ENCODE measurements at places on chromosomes 16 and 17.

DNA sequence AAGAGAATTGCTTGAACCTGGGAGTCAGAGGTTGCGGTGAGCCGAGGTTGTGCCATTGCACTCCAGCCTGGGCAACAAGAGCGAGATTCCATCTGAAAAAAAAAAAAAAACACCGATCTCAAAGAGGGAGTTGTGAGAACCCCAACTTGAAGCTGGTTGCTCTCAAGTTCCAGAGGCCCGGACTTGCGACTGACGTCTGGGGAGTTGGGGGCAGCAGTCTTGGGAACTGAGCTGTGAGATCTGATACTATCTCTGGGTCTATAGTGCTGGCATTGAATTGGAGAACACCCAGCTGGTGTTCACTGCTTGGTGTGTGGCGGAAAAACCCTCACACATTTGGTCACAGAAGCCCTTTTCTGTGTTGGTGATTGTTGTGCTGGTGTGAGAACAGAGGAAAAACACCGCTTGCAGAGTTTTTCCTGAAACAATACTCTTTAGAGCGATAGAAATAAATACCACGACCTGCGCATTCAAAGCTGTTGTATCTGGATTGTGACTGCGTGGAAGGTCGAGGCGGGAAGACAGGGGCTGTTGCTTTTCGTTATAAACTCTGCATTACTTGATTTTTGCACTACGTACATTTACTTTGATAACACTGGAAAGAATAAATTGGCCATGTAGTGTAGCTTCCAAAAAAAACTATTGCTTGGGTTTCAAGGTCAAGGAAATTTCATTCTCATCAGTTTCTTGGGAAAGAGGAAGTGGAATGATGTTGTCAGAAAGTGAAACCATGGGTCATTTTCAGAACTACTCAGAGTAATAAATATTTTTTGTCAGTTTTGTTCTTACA lies 8.8 kb downstream of the SCIMP start:
- H3K36me3 ChIP-seq = peaks cover 73% of the 10 kb centered on the region
- H3K27ac ChIP-seq = peak overlapping the region; percentile 99
- ATAC-seq = peak; percentile 74
- H3K4me3 ChIP-seq = peak overlapping the region; percentile 82
- H3K4me1 ChIP-seq = peaks cover 98% of the 10 kb centered on the region

DNA sequence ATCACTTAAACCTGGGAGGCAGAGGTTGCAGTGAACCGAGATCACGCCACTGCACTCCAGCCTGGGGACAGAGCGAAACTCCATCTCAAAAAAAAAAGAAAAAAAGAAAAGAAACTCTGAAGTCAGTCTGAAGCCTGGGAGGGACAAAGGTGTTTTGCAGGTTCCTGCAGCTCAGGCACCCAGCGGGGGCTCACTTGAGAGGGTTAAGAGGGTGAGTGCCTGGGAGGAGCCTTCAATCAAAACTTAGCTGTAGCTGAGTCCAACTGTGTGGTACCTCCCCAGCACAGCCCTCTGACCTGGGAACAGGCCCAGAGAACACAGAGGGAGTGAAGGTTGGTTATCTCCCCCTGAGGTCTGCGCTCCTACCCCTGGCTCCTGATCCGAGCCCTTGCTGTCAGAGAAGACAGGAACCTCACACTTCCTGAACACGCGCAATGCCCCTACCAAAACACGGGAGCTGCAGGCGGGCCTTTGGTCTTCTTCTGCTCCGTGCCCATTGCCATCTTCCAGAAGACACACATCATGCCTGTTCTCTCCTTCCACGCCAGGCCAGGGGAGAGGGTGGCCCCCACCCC lies 20.4 kb upstream of the ZC3H18 start:
- ATAC-seq = peak; percentile 21
- H3K4me1 ChIP-seq = peaks cover 21% of the 10 kb centered on the region
- no peak overlapping the region for H3K4me3 ChIP-seq
- peaks cover 24% of the 10 kb centered on the region for H3K27me3 ChIP-seq
- H3K27ac ChIP-seq = no peak overlapping the region
- H3K36me3 ChIP-seq = no peaks in the 10 kb centered on the region

DNA sequence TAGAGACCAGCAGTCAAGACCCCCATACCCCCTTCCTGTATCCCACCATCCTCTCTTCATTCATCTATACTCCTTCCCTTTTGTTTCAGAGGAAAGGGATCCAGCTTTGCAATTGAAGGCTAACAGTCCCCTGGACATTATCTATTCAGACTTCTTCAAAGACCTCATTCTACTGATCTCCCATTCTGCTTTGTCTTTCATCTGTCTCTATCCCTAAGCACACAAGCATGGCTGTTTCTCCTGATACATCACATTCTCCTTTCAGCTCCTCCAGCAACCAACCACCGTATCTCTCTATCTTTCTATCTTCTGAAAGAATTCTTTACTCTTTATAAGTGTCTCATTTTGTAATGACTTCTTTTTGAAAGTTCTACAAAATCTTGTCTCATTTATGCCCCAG lies 9.7 kb upstream of the ARHGAP17 start:
- no peak overlapping the region for H3K4me3 ChIP-seq
- peaks cover 24% of the 10 kb centered on the region for H3K4me1 ChIP-seq
- no peaks in the 10 kb centered on the region for H3K36me3 ChIP-seq

DNA sequence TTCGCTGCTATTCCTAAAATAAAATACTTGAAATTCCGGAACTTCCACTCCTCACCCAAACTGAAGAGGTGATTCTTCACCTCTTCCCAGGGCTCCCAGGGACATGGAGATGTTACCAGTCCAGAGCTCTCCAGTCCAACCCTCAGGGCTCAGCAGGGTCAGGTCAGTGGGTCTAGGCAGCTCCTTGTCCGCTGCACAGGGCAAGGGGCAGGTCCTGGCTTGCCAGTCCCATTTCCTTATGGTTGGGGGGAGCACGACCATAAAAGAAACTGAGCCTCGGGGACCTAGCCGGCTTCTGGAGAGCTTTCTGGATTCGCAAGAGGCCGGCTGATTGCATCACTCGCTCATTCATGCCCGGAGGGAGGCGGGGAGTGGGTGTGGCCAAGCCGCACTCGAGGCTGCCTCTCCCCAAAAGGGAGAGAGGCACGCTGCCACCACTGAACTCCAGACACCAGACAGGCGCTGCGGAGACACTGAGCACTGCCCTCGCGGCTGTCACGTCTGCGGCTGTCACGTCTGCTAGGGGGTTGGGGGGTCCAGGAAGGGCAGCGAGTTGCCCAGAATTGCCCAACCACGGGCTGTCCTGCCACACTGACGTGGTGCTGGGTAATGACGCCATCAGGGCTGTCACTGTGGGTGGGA lies 15.8 kb downstream of the SLC7A5 start:
- peaks cover 61% of the 10 kb centered on the region for H3K4me1 ChIP-seq
- H3K27me3 ChIP-seq = no peaks in the 10 kb centered on the region
- ATAC-seq = peak; percentile 77
- H3K27ac ChIP-seq = peak overlapping the region; percentile 92
- peaks cover 34% of the 10 kb centered on the region for H3K36me3 ChIP-seq

DNA sequence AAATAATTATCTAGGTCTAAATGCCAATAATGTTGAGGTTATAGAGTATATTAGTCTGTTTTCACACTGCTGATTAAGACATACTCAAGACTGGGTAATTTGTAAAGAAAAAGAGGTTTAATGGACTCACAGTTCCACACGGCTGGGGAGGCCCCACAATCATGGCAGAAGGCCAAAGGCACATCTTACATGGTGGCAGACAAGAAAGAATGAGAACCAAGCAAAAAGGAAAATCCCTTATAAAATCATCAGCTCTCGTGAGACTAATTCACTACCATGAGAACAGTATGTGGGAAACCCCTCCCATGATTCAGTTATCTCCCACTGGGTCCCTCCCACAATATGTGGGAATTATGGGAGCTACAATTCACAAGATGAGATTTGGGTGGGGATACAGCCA lies 2.9 kb upstream of the KATNB1 start:
- no peak overlapping the region for H3K27ac ChIP-seq
- H3K36me3 ChIP-seq = peaks cover 10% of the 10 kb centered on the region
- no peak overlapping the region for H3K4me3 ChIP-seq

- peaks cover 17% of the 10 kb centered on the region for H3K27me3 ChIP-seq
- H3K4me3 ChIP-seq = no peak overlapping the region
- H3K36me3 ChIP-seq = no peaks in the 10 kb centered on the region
- no peak overlapping the region for H3K27ac ChIP-seq
- H3K4me1 ChIP-seq = peaks cover 40% of the 10 kb centered on the region
Observed at GRCh38 chr16:66476328-66477027, 49.4 kb downstream of the BEAN1 start.

- peaks cover 9% of the 10 kb centered on the region for H3K36me3 ChIP-seq
- H3K4me3 ChIP-seq = no peak overlapping the region
- no peaks in the 10 kb centered on the region for H3K27me3 ChIP-seq
- no peak for ATAC-seq
- no peak overlapping the region for H3K27ac ChIP-seq
- H3K4me1 ChIP-seq = peaks cover 22% of the 10 kb centered on the region
Observed at GRCh38 chr16:27195076-27195741, 8.1 kb upstream of the KDM8 start.

DNA sequence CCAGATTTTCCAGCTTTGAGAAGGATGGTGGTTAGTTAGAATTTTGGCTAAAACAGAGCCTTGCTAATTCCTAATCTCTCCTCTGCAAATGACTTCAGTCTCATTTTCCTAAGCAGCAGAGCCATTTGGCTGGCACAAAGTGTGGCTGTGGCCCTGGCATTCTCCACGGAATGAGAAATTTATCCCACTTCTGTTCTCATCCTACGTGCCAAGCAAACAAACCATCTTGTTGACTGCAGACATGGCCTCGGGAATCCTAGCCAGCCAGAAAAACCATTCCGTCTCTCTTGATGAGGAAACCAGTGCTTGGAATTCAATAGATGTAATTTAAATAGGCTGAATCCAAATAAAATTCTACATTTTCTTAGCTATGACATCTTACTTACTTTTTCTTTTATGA lies 34.1 kb upstream of the ELAC2 start:
- H3K36me3 ChIP-seq = no peaks in the 10 kb centered on the region
- H3K27ac ChIP-seq = no peak overlapping the region
- H3K4me3 ChIP-seq = no peak overlapping the region
- no peak for ATAC-seq

GRCh38 chr16:77850636-77851333 lies 62.4 kb downstream of the VAT1L start:
- H3K36me3 ChIP-seq = no peaks in the 10 kb centered on the region
- no peak overlapping the region for H3K27ac ChIP-seq
- H3K4me3 ChIP-seq = no peak overlapping the region
- no peak for ATAC-seq

GRCh38 chr16:79093554-79093967 lies 507.0 kb downstream of the MAF start:
- peaks cover 50% of the 10 kb centered on the region for H3K4me1 ChIP-seq
- H3K4me3 ChIP-seq = no peak overlapping the region
- peak; percentile 77 for ATAC-seq
- H3K27ac ChIP-seq = no peak overlapping the region

DNA sequence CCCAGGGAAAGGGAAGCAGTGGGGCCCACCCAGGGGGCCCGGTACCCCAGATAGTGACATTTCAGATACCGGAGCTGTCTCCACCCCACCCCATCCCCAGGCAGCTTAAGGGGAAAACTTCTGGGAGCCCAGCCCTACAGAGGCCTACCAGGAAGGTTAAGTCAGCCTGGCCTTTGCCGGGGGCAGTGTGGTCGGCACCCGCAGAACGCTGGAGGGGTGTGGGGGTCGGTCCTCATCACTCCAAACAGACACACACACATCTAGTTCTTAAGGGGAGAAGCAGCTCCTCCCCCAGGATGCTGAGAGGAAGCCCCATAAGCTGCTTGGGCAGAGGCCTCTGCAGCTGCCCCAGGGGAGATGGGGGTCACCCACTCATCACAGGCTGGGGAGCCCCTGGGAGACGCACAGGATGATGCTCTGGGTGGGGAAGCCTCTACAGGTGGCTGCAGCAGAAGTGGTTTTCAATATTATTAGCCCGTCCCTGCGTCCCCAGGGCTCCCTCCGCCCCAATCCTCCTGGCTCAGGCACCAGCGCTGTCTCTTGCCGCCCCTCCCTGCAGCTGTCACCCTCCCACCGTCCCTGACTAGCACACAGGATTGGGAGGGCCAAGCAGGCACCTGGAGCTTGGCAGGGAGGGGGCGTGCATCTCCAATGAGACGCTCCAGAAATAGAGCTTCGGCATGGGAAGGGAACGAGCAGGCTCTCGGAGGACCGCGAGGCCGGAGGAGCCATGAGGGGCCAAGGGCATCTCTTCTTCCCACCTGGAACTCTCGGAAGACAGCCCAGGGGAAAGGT lies 1.4 kb upstream of the ABR start:
- H3K4me1 ChIP-seq = peaks cover 52% of the 10 kb centered on the region
- peaks cover 9% of the 10 kb centered on the region for H3K27me3 ChIP-seq
- peak overlapping the region; percentile 66 for H3K27ac ChIP-seq
- peak; percentile 93 for ATAC-seq

DNA sequence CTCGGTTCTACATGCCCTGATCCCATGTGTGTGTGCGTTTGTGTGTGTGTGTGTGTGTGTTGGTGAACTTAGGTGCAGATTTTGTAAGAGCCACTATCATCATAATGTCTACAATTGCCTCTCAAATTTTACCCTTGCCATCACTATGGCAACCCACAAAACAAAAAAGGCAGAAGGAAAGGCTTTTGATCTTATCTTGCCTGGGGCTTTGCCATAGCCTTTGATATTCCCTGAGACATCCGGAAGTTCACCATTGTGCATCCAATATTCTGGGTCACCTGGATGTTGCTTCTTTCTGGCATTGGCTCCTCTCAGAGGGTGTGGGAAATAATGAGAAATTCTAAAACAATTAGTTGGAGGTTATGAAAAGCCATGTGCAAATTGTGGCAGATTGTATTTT lies 114.7 kb downstream of the HAPSTR1 start:
- H3K4me1 ChIP-seq = no peaks in the 10 kb centered on the region
- no peaks in the 10 kb centered on the region for H3K36me3 ChIP-seq
- no peak for ATAC-seq
- H3K27ac ChIP-seq = no peak overlapping the region
- peaks cover 35% of the 10 kb centered on the region for H3K27me3 ChIP-seq

GRCh38 chr17:62627904-62628633 lies 599 bp downstream of the MRC2 start:
- peak; percentile 65 for ATAC-seq
- peak overlapping the region; percentile 84 for H3K4me3 ChIP-seq
- H3K27ac ChIP-seq = peak overlapping the region; percentile 81
- H3K4me1 ChIP-seq = peaks cover 29% of the 10 kb centered on the region

DNA sequence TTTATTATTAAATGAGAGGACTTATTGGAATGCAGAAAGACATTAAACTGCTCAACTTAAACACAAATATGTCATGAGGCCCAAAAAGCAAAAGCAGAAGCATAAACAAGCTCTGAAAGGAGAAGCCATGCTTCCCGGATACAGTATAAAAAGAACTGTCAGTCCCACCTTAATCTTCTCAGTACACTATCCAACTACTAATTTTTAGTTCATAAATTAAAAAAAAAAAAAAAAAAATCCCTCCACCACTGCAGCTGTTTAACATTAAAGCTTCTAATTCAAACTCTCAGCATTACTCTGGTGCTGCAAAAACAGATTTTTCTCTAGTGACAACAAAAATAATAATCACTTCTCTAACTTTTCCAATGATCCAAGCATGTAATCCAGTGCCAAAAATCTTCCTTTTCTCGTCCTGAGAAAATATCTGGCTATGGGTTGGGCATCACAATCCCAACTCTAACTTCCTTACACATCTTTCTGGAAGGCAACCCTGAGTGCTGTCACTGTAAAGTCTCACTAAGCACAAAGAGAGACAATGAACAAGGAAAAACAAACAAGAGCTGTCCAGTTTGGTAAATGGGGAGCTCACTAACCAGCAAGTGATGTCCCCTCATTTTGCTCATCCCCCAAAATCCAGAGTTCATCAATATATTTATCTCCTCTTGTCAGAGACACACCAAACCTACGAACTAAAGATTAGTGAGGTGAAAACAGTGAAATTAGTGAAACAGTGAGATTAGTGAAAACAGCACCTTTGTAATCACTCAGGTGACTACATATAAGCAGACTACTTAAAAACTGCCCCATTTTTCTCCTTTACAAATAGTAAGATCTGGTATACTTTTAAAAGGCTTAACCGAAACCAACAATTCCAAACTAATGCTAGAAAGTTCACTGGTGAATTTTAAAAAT lies 5.5 kb downstream of the USP32 start:
- H3K4me1 ChIP-seq = peaks cover 80% of the 10 kb centered on the region
- no peaks in the 10 kb centered on the region for H3K27me3 ChIP-seq
- H3K27ac ChIP-seq = no peak overlapping the region
- peaks cover 18% of the 10 kb centered on the region for H3K36me3 ChIP-seq
- no peak for ATAC-seq
